Frontal cortex (tissue), 4 donors: ENCODE measurements at places on chromosomes 7 and 10. TPM values are rescaled to one million over a fixed set of nuclear protein-coding genes. Genes with fewer than 3 reads are reported as not detected.
A peak's percentile ranks its signal among the peaks of the same experiment; 100 is the strongest.

Gene GALNT17
- total RNA-seq, result 26.5 TPM

Gene ODAD2
- 0.82 TPM for total RNA-seq

Gene BLOC1S2
- 52.2 TPM for total RNA-seq

Gene FAM25C
- total RNA-seq, result not detected

Gene CDHR1
- 1.6 TPM for total RNA-seq

Gene FASTK
- 32.6 TPM for total RNA-seq

Gene HTR5A
- 2.9 TPM for total RNA-seq

Gene PLEKHS1
- total RNA-seq, result not detected

DNA sequence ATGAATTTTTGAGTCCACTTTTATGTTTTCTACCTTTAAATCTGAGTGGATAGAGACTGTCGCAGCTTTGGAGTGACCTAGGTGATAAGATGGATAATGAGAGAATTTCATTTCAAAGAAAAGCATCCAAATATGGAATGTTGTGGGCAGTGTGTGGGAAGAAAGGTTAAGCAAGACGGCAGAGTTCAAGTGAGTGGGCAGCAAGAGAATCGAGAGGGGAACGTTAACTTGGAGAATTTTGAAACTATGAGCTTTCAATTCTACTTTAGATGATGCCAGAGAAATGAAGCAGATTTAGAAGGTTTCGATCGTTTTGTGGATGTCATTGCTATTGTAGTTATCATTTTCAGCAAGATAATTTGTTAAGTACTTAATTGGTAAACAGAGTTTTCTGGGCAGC is 73.0 kb downstream of the XRCC2 start:
- no peak for DNase-seq

- DNase-seq, result no peak
Measured at GRCh38 chr10:133068111-133069032, 19.4 kb upstream of the ADGRA1 start.

DNA sequence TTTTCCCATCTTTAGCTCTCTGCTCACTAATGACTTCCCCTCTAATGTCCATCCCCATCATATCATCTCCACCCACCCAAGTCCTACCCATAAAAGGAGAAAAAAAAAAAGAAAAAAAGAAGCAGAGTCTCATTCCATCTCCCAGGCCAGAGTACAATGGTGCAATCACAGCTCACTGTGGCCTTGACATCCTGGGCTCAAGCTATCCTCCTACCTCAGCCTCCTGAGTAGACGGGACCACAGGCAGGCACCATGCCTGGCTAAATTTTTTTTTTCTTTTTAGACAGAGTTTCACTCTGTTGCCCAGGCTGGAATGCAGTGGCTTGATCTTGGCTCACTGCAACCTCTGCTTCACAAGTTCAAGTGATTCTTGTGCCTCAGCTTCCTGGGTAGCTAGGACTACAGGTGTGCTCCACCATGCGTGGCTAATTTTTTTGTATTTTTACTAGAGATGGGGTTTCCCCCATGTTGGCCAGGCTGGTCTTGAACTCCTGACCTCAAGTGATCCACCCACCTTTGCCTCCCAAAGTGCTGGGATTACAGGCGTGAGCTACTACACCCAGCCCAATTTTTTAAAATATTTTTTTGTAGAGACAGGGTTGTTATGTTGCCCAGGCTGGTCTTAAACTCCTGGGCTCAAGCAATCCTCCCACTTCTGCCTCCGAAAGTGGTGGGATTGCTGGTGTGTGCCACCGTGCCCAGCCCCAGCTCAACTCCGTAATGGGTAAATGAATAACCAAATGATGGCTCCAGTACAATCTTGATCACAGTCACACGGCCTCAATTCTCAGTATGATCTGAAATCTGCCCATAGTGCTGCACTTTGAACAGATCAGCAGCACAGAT is 24.6 kb upstream of the SGMS1 start:
- DNase-seq, result no peak

- no peak for DNase-seq
Measured at GRCh38 chr10:69730251-69731156, 71.2 kb upstream of the COL13A1 start.

DNA sequence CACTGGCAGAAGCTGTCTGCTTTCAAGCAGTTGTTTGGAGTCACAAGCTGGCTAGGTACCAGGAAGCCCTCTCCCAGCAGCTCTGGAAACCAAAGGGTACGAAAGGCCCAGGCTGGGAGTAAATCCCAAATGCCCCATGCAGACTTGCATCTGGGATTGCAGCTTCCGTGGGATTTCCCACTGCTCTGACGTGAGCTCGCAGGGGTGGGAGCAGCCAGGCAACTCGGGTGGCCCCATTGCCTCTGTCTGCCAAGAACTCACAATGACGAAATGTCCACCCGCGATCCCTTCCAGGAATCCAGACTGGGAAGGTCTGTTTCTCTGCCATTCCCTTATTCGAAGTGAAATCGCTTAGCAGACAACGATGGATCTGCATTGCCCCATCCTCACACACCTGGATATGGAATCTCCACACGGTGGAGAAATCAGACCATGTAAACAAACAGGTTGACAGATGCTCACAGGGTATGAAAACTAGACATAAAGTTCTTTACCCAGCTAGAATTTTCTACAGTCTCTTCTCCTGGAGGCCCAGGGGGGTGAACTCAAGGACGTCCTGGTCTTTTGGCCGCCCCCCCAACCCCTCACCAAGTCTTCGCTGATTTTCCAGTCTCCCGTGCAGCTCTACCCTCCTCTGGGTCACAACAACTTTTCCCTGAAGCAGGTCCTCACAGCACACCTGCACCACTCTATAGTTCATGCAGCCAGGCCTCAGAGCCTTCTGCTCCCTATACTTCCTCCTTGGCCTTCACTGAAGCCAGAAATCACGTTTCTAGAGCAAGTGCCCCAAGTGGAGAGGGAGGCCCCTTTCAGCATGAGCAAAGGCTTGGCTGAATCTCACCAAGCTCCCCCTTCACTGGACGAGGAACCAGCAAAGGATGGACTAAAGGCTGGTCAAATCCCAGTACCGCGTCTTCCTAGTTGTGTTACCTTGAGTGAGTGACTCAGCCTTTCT is 20.0 kb downstream of the SH3PXD2A start:
- DNase-seq, result peak; percentile 45

- no peak for DNase-seq
Measured at GRCh38 chr7:12699299-12699698, 11.9 kb downstream of the ARL4A start.

- no peak for DNase-seq
Measured at GRCh38 chr7:77413861-77414424, 2.2 kb downstream of the GSAP start.

DNA sequence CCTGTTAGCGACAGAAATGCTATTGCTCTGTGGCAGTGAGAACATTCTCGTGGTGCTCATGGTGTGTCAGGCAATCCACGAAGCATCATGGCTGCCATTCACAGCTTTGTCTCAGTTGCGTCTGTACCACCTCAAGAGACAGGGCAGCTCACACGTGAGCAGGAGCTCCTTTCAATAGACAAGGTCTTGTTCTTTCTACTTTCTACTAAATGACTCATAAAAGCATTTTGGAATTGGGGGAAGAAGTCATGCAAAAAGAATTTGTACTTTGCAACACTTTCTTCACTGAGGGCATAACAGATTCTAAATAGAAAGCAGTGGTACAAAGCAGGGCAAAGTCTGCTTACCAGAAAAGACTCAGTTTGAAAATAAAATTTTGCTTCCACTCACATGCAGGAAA is 638.5 kb downstream of the PHTF2 start:
- no peak for DNase-seq
